Progenitor cell of endocrine pancreas (in vitro differentiated cells): ENCODE measurements at places on chromosomes 12 and 14. TPM values are rescaled to one million over a fixed set of nuclear protein-coding genes. Genes with fewer than 3 reads are reported as not detected.

Gene NGB
- not detected in 2 replicates for total RNA-seq

- no peak overlapping the region for H3K4me3 ChIP-seq
- H3K27me3 ChIP-seq: no peaks in the 10 kb centered on the region
- no peak for DNase-seq
- H3K4me1 ChIP-seq: peaks cover 2% of the 10 kb centered on the region
- no peak overlapping the region for H3K27ac ChIP-seq
Measured at GRCh38 chr14:87034680-87035079, 958.3 kb downstream of the GALC start.

Gene CPNE8
- total RNA-seq: 1.7 and 3.2 TPM in 2 replicates

GRCh38 chr12:67477681-67478265 is 170.8 kb upstream of the DYRK2 start:
- H3K36me3 ChIP-seq: no peaks in the 10 kb centered on the region
- no peak overlapping the region for H3K27ac ChIP-seq
- DNase-seq: no peak
- H3K27me3 ChIP-seq: peaks cover 10% of the 10 kb centered on the region
- no peak overlapping the region for H3K4me3 ChIP-seq

- no peak overlapping the region for H3K27ac ChIP-seq
- H3K36me3 ChIP-seq: no peaks in the 10 kb centered on the region
- H3K4me1 ChIP-seq: peaks cover 12% of the 10 kb centered on the region
Measured at GRCh38 chr12:6345319-6346091, 3.6 kb upstream of the TNFRSF1A start.

DNA sequence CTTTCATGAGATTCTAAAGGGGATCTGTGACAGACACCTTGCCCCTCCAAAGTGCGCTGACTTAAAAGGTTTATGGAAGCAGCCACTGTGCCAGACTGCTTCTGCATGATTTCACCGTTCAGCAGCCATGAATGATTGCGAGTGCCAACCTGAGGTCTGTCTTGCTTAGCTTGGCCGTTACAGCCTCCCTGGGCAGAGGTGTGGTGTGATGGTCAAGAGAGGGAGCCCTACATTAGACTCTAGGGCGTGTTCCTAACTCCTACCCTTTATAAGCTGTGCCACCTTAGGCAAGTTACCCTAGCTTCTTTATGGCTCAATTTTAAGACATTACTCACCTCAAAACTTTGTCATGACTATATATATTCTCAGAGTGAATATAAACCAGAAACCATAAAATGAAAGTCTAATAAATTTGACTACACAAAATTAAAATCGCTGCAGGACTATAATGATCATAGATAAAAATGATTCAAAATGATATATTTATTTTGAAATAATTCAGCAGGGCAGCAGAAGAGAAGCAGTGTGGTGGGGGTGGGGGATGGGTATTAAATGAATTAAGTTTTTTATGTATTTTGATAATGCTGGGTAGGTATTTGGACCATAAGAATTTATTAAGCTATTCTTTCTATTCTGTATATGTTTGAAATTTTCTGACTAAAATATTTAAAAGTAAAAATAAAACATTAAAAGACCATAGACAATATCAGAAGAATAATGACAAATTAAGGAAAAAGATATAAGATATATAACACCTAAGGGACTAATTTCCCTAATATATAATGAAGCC is 47.7 kb upstream of the MBIP start:
- H3K27me3 ChIP-seq: peaks cover 55% of the 10 kb centered on the region
- H3K27ac ChIP-seq: no peak overlapping the region
- no peaks in the 10 kb centered on the region for H3K36me3 ChIP-seq
- H3K4me1 ChIP-seq: no peaks in the 10 kb centered on the region

Gene TEX52
- not detected in 2 replicates for total RNA-seq

Gene BMP4
- 2.7 and 7.5 TPM in 2 replicates for total RNA-seq

DNA sequence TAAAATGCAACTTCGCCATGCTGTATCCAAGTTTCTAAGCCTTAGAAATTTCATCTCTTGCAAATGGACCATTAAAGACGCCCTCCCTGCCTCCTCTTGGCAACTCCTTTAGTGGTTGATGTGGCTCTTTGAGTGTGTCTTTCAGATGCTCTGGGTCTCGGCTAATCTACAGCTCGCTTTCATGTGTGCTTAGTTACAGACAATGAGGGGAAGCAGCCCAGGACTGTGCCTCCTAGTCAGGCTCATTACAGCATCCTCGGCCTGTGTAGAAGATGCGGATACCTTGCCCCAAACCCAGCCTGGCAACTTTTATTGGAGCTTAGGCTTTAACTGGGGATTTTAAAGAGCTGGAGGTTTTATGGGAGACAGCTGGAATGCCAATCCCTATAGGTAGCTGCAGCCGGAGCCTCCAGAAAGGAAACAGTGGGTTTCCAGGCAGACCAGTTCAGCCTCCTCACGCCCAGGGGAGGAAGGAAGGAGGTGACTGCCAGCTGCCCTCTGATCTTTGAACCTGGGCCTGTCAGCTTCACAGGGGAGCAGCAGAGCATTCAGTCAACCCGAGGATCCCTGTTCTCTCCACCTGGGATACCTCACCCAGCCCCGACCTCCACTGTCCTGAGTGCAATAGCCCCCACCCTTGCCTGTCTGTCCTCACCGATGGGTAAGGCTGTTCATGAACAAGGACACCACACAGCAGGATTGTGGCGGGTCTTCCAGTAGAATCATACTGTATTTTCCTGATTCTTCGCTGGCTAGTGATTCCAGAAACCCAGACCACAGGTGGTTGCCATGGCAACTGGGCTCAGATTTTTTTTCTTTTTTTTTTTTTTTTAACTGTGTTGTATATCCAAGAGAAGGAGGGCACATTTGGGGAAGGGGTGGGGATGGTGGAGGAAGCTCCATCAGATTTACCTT is 638.5 kb downstream of the MED13L start:
- no peak for DNase-seq
- no peak overlapping the region for H3K27ac ChIP-seq
- no peaks in the 10 kb centered on the region for H3K4me1 ChIP-seq
- H3K27me3 ChIP-seq: peaks cover 17% of the 10 kb centered on the region

GRCh38 chr12:44143175-44143574 is 307.3 kb downstream of the TMEM117 start:
- H3K4me1 ChIP-seq: no peaks in the 10 kb centered on the region
- peaks cover 2% of the 10 kb centered on the region for H3K36me3 ChIP-seq
- no peak overlapping the region for H3K27ac ChIP-seq

Gene GRIP1
- total RNA-seq: 40.4 and 41.3 TPM in 2 replicates

GRCh38 chr12:110015132-110015531 is 15.9 kb downstream of the ANKRD13A start:
- no peak for DNase-seq
- no peaks in the 10 kb centered on the region for H3K4me1 ChIP-seq
- H3K36me3 ChIP-seq: peaks cover 5% of the 10 kb centered on the region
- H3K27me3 ChIP-seq: no peaks in the 10 kb centered on the region

Gene PTPRO
- total RNA-seq: 0.24 and 0.69 TPM in 2 replicates

GRCh38 chr14:91339076-91339475 is 78.5 kb downstream of the CCDC88C start:
- no peak for DNase-seq
- H3K27ac ChIP-seq: no peak overlapping the region
- H3K4me3 ChIP-seq: no peak overlapping the region
- no peaks in the 10 kb centered on the region for H3K4me1 ChIP-seq
- H3K36me3 ChIP-seq: peaks cover 13% of the 10 kb centered on the region

Gene NDRG2
- total RNA-seq: 58.6 and 61.5 TPM in 2 replicates

Gene ACVRL1
- total RNA-seq: 0.18 TPM in 1 of 2 replicates, not detected in the other

Gene FLVCR2
- total RNA-seq: 1.0 and 6.3 TPM in 2 replicates

Gene ATL1
- total RNA-seq: 6.8 and 6.9 TPM in 2 replicates

Gene TMEM63C
- total RNA-seq: 1.6 and 1.8 TPM in 2 replicates

Gene LUM
- total RNA-seq: 0.16 TPM in 1 of 2 replicates, not detected in the other
